Sigmoid colon (tissue), 7 donors: ENCODE measurements at places on chromosomes 5 and 9. TPM values are rescaled to one million over a fixed set of nuclear protein-coding genes. Genes with fewer than 3 reads are reported as not detected.

The SH2D3C gene
- 5.0 TPM for total RNA-seq

The CCL21 gene
- 214 TPM for total RNA-seq

The FIBCD1 gene
- total RNA-seq, result not detected

The LCP2 gene
- 15.0 TPM for total RNA-seq

The POU5F2 gene
- total RNA-seq, result 3.1 TPM

The CDK9 gene
- 44.9 TPM for total RNA-seq

The FOXE1 gene
- not detected for total RNA-seq

The UNC5A gene
- not detected for total RNA-seq

The SEPTIN8 gene
- 36.0 TPM for total RNA-seq

The PDE8B gene
- total RNA-seq, result 2.9 TPM

The TAL2 gene
- not detected for total RNA-seq

The BARX1 gene
- not detected for total RNA-seq

The NMUR2 gene
- not detected for total RNA-seq

The LCN15 gene
- total RNA-seq, result not detected

The SHC3 gene
- total RNA-seq, result 2.3 TPM

The SCGB3A2 gene
- not detected for total RNA-seq

The CCDC112 gene
- 14.5 TPM for total RNA-seq

The NANS gene
- total RNA-seq, result 26.0 TPM

The VCAN gene
- total RNA-seq, result 65.8 TPM

The ACOT12 gene
- not detected for total RNA-seq

The RAI14 gene
- total RNA-seq, result 41.4 TPM

The PCDHGC3 gene
- total RNA-seq, result 31.4 TPM

The SMIM32 gene
- not detected for total RNA-seq

The DNAI1 gene
- total RNA-seq, result not detected

The AGXT2 gene
- total RNA-seq, result not detected

The PKN3 gene
- total RNA-seq, result 3.2 TPM

The SLC36A1 gene
- 7.6 TPM for total RNA-seq

The NIM1K gene
- 0.99 TPM for total RNA-seq

The TCF7 gene
- 0.68 TPM for total RNA-seq

The SURF4 gene
- total RNA-seq, result 83.1 TPM
